HS-5 (cell line): ENCODE measurements at places on chromosomes 1 and 21.

DNA sequence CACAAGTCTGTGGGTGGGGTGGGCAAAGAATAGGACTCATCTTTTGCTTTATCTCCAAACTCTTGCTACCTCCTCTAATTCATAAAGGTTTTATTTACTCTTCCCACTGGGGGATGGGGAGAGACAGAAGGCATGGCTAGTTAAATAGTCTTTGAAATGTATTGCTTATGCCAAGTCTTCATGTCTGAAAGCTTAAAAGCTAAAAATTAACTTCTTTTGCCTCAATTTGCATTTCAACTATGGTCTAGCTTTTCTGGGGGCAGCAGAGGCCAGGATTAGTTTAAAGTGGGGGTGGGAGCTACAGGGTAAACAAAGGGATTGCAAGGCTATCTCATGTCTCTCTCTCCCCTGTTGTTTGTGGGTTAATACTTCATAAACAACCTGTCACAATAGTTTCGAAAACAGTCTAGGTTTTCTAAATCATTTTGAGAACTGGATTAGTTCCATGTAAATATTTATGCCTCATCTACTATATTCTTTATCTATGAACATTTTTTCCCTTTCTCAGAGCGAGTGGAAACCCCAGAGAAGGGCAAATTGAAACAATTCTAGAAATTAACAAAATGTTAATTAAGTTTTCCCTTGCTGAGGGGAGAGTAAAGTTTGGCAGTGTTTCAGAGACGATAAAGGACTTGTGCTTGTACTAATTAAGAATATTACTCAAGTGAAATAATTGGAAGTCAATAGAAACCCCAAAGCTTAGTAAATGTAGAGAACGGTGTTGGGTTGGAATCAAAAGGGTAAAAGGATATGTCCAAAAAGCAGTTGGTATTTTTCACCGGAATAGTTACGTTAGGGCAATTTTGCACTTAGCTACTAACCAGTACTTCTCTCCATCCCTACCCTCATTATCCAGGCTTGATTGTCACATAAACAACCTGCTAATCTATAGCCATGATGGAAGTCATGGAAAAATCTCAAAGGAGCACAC, 182.2 kb downstream of the GIPC2 start:
- no peak for DNase-seq

GRCh38 chr1:150221552-150221951, 14.4 kb downstream of the ANP32E start:
- no peak for DNase-seq

DNA sequence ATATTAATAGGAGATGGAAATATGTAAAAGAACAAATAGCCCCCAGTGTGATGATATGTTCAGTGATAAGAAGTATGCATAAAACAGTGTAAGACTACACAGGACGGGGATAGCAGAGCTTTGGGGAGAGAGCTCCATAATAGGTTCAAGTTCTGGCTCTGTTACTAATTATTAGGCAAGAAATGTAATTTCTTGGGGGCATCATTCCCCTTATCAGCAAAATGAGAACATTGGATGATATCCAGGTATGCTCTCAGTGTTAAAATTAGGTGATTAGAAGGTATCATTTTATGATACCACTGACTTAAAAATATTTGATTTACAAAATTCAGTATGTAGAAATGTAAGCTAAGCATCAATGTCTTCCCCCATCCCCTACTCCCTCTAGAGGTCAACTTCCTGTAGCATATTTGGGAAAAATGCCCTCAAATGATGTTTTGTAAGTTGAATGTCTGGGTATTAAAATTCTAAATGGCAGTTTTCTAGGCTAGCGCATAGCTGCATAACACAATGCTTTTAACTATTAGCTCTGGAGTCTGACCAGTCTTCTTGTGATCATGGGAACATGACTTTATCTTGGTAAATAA, 585.7 kb upstream of the CAMK1G start:
- DNase-seq: no peak

DNA sequence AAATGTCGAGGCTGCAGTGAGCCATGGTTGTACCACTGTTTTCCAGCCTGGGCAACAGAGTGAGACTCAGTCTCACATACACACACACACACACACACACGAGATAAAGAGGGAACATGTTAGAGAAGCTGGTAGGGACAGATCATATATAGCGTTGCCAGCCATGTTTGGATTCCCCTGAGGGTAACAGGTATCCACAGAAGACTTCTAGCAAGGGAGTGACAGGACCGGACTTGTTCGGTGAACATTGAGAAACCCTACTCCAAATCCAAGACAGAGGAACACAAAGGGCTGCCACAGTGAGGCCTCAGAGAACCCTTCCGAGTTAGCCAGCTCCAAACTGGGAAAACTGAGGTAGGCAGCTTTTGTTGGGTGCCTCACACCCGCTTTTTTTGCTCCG, 3.7 kb upstream of the SARS1 start:
- DNase-seq: no peak

- no peak for DNase-seq
Measured at GRCh38 chr1:201142011-201142848, 12.0 kb downstream of the TMEM9 start.

- DNase-seq: no peak
Measured at GRCh38 chr1:54571326-54571725, 23.3 kb downstream of the ACOT11 start.

GRCh38 chr1:44238660-44239059, 25.4 kb downstream of the DMAP1 start:
- no peak for DNase-seq

DNA sequence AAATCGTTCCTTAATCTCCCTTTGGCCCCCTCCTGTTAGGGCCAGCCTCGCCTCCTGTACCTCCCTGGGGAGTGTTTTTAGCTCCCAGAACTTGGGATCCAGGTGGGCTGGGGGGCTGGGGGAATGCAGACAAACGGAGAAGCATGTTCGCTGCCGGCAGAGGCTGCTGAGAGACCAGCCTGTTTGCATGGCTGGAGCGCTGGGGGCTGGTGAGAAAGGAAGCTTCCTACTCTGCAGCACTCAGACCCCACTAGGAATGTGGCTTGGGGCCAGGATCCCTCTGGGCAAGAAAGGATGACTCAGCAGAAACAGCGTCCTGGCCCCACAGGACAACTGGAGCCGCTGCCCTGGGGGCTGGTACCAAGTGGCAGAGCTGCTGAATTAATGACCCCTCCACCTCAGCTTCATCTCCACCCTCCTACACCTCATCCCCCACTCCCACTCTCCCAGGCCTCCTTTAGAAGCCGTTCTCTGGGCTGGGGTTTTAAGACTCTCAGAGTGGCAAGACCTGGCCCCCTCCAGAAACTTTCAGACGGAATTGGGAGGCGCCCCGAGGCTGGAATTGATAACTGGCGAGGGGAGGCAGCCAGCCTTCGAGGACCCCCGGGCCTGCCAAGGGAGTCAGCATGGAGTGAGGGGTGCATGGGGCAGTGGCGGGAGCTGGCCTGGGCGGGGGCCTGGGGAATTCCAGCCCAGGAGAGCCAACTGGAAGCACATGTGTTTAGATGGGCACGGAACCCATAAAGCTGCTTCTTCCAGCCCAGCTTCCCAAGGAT, 28.5 kb upstream of the EPS8L3 start:
- no peak for DNase-seq

- DNase-seq: no peak
Measured at GRCh38 chr1:161019751-161020495, 1.0 kb downstream of the F11R start.

DNA sequence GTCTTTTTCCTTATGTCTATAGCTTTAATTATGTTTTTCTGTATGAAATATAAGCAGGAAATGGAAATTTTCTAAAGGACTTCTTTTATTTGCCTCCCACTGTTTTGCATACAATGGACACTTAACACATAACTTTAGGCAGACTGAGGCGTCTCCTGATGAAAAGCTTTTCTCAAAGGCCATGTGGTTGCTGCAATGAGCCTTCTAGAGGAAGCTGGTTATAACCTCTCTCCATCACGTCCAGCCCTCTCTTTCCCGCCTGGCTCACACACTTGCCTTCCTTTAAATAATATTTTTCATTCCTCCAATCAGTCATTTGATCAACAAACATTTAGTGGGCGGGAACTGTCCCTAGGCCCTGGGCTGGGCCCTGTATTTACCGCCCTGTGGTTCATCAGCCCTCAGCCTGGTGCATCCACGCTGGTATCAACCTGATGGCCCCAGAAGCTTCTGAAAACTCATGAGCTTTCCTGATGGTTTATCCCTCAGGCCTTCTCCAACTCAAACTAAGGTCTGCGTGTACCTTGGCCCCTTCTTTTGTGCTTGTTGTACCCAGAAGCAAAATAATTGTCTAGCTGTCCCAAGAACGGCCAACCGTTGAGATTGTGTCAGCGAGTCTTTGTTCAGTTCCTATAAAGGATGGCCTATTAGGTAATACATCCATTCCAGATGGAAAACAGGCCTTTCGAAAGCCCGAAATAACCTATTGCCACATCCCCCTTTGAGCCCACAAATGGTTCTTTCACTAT, 75.3 kb upstream of the LYST start:
- DNase-seq: no peak

GRCh38 chr1:234875953-234876855, 252.4 kb downstream of the TOMM20 start:
- DNase-seq: no peak

DNA sequence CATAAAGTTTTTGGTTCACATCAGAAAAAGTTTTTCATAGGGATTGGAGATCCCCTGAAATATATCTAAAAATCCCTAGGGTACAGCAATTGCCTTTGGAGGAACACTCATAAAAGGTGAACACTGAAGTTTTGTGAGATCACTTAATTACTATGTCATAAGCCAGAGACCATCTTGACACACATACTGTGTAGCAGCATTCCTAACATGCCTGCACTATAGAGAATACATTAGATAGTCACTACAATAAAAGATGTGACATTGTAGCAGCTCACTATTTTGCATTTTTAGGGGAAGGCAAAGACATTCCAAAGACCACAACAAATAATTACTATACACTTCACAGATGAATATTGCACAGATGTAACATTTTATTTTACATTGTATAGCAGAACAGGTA, 779.9 kb downstream of the KCNT2 start:
- no peak for DNase-seq

DNA sequence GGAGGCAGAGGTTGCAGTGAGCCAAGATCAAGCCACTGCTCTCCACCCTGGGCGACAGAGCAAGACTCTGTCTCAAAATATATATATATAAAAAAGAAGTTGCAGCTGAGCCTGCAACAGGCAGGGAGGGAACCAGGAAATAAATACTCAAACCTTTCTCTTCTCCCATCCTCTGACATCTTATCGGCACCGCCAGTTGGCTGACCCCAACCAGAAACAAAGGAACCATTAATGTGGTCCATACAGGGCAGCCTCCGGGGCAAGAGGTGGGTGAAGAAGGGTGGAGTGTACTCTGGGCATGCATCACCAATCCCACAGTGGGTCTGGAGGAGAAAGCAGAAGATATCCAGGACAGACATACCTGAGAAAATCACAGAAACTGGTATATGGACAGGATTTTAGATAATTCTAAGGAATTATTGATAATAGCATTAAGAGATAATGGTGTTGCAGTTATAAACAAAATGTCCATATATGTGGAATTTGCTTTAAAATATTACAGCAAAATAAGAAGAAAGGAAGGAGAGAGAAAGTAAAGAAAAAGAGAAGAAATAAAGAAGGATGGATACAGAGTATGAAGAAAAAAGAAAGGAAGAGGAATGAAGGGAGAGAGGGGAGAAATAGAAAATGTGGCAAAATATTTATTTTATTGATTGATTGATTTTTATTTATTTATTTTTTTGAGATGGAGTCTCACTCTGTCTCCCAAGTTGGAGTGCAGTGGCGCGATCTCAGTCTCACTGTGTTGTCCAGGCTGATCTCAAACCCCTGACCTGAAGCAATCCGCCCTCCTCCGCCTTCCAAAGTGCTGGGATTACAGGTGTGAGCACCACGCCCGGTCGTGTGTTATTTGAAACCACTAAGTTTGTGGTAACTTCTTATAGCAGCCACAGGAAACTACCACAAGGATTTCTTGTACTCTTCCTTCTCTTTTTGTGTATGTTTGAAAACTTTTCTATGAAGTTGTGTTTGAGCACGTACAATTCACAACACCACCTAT, 4.1 kb upstream of the PTAFR start:
- DNase-seq: no peak

DNA sequence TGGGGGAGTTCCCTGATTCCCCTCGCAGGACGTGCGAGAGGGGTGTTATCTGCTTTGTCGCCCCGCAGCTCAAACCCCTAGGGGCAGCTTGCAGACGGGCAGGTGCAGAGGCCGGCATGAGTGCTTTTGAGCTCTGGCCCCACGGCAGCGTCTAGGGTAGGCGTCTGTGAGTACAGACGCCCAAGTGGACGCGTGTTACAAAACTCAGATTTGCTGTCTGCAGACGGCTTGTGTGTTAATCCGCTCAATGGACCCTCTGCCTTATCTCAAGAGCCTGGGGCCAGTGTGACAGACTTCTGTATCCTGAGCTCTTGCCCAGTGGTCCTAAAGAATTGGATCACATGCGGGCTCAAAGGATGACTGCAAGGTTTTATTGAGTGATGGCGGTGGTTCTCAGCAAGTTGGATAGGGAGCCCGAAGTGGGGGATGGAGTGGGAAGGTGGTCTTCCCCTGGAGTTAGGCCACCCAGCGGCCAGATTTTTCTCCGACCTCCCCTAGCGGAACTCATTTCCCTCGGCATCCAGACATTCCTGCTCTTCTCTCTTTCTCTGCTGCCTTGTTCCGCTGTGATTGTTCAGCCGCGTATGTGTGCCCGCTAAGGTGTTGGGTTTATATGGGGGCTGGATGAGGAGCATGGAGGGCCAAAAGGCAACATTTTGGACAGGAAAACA, 9.4 kb downstream of the CFHR4 start:
- no peak for DNase-seq

DNA sequence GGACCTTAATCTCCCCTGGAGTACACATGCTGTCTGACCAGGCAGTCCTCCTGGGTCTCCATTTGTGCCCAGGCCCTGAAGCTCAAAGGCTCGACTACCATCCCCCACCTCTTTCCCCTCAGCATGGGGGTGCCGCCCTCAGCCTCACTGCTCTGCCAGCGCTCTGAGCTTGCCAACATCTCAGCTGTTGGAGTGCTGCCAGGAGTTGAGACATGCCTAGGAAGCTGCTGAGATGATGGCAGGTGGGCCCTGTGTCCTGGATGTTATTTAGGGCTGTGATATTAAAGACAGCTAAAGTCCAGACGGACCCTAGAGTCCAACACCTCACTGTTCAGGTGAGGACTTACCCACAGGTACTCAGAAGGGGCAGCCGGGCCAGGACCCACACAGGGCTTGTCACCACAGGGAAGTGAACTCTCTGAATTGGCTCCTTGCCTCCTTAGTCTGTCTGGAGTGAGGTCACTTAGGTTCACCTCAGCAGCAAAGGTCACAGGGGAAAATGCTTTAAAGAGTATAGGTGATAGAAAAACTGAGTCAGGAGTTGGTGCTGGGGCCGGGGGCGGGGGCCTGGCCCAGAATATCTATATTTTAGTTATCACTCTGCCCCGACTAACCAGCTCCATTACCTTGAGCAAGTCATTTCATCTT, 19.7 kb upstream of the KCNC4 start:
- DNase-seq: no peak

DNA sequence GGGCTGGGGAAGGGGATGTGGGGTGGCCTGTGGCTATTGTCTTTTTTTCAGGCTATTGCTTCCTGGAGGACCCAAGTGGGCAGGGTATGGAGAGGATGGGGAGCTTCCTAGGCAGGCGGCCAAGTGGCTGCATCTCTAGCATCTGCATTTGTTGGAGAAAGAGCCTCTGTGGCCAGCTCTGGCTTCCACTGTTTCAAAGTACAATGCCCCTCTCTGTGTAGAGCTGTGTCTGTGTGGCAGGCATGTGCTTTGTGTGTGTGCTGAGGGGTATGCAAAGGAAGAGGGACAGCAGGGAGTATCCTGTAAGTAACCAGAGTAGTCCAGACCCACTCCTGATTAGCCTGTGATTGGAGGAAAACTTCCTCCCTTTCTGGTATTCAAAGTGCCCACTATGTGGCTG, 40.6 kb downstream of the KCNA2 start:
- DNase-seq: no peak
